ENCODE measurements at places on chromosomes 2 and 18.
A peak's percentile ranks its signal among the peaks of the same experiment; 100 is the strongest.

DNA sequence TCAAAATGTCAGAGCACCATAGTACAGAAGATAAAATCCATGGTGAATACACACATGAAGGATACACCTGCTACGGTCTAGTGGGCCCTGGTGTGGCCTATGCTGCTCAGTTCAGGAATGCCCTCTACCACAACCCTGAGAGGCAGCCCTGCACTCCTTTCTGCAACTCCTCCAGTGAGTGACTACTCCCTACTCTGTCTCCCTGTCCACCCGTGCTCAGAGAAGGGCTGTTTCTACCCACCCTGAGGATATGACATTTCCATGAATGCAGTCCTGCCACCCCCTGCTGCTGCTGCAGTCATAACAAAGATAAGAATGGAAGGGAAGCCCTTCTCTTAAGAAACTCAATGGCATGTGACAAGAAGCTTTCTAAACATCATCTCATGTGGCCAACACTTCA, 137.0 kb downstream of the EN1 start:
- DNase-seq = no peak

DNA sequence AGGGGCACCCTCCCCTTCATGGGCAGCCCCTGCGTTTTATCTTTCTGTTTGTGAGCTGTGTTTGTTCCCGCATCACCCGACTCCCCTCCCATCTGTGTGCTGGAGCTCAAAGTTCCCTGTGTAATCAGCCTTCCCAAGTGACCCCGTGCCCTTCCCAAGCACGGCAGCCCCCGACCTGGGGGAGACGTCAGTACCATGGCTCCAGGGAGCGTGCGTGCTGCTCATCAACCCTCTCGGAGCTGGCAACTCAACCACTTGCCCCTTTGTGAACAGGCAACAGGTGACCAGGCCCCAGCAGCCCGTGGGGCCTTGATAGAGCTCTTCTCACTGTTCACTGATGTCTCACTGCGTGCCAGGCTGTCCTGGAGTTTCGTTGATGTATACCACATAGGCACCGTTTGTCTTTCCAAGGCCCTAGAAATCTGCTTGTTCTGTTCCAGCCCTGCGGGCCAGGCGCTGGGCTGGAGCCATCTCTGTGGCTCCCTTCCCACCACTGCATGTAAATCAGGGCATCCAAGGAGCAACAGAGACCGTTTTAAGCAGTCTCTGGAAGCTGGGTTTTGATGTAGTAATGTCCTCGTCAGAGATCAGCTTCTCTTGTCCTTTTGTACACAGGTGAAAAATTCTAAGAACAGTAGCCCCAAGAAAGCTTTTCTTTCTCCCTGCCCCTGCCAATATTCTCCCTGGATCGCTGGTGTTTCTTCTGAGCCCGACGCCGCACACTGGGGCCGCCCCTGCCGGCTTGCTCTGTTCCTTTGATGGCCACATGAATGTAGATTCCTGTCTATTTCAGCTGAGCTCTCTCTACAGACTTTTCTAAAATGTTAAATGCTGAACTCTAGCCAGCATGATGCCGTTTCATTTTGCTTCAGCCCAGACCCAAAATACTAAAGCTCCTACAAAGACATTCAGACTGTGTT, 107.0 kb upstream of the PTPRM start:
- DNase-seq = no peak

GRCh38 chr2:204207866-204208265, 271.3 kb downstream of the ICOS start:
- no peak for DNase-seq

DNA sequence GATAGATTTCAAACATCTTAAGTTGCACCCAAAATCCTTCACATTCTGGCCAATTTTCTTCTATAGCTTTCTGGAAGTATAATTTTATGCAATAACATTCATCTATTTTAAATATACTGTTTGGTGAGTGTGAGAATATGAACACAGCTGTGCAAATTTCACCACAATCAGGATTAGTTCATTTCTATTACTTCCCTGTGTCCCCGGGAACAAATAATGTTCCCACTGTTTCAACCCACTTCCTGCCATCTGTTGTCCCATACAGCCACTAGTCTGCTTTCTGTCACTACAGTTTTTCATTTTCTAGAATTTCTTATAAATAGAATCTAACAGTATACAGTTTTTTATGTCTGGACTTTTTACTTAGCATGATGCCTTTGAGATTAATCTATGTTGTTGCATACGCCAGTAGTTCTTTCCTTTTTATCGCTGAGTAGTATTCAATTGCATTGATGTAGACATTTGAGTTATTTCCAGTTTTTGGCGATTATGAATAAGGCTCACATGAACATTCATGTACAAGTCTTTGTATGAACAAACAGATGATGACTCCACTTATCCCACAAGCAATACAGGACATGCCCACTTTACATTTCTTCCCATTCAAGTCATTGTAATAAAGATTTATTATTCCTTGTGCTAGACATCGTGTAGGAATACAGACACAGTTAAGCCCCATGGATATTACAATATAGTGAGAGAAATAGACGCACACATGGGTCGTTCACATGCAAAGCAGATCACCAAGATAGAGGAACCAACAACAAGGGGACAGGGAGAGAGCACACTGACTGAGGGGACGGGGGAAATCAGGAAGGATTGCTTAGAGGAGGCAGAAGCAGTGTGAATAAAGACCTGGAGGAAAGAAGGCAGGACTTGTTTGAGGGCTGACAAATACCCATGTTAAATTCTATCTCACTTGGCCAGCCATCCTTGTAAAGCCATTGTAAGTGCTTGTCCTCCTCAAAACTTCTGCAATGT, 72.9 kb upstream of the PAX8 start:
- no peak for DNase-seq

DNA sequence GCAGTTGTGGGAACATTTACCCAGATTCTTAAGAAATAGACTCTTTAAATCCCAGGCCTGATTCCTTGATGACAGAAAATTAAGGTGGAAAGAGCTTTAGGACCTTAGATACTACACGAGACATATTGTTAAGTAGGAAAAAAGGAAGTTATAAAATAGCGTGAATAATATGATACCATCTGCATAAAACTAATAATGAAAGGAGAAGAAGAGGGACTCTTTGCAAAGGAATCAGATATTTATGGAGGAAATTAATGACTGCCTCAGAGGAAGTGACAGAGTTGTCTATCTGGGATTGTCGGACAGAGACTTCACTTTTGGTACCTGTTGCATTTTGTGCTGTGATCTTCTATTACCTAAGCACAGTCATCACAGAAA, 20.8 kb downstream of the APCDD1 start:
- DNase-seq = no peak

DNA sequence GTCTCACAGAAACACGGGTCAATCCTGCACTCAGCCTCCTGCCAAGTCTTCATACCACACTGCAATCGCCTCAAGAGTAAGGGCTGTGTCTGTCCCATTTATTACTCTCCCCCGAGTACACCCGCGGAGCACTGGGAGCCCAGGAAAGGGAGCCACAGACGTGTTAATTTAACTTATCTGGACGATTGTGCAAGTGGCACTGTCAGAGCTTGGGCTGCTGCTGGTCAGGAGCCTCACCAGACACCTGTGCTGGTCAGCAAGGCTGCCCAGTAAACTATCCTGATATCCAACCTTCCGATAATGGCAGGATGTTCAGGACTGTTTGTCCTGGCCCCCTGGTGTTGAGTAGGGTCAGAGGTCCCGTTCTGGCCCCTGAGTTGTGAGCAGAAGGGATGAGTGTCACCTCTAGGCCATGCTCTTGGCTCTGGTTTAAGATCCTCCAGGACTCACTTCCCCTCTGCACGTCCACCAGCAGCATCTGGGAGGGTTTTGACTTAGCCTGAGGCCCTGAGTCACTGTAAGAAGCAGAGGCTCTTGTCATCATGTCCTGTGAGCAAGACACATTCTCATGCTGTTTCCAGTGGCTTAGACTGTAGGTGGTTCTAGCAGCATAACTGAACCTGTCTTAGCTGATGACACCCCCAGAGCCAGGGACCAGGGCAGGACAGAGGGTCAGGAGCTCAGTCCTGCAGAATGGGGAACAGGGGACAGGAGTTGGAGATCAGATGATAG, 82.5 kb upstream of the ARL4C start:
- DNase-seq = no peak

GRCh38 chr18:75409806-75410205, 17.7 kb downstream of the SMIM21 start:
- no peak for DNase-seq

GRCh38 chr2:1744446-1745170, at the start of gene PXDN:
Gene PXDN (minus strand): TSS chr2:1744515. CDS start chr2:1744455, 60 bp downstream.
- DNase-seq = no peak

DNA sequence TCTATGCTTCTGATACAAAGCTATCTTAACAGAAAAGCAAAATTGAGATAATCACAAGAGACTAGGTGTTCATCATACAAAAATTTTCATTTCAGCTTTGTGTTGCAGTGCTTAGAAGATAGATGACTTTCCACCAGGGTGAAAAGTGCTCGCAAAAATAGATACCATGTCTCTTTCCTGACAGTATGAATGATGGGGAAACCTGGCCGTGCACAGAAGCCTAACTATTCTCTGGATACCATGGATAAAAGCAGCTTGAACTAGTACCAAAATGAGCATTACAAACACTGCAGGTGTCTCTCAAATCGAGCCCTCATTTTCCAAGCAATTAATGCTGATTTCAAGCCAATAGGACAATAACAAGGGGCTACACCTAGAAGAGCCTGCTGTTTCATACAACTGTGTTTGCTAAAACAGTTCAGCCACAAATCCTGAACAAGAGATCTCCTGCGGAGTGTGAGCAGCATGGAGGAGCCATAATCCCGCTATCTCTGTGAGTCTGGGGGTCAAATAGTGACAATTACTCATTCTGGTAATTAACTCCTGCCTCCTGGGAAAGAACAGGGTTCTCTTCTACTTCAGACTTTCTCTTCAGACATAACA, 507.6 kb downstream of the PID1 start:
- no peak for DNase-seq

- no peak for DNase-seq
Observed at GRCh38 chr18:40006634-40007033, 1948.4 kb upstream of the PIK3C3 start.

DNA sequence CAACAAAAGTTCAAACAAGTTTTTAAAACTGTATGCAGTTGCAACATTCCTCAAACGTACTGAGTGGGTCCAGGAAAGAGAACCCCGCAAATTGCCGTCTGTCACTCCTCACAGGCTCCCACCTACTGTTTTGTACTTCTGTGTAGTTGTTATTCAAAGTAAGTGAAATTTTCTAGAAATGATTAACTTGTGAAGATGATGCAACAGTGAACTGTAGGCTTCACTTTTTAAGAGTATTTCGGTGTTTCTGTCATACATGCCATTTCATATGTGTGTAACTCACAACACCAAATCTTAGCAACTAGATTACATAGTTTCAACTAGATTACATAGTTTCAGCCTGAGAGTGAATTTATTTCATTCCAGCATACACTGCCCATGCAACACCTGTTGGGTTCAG, 226.0 kb upstream of the TANK start:
- DNase-seq = no peak

DNA sequence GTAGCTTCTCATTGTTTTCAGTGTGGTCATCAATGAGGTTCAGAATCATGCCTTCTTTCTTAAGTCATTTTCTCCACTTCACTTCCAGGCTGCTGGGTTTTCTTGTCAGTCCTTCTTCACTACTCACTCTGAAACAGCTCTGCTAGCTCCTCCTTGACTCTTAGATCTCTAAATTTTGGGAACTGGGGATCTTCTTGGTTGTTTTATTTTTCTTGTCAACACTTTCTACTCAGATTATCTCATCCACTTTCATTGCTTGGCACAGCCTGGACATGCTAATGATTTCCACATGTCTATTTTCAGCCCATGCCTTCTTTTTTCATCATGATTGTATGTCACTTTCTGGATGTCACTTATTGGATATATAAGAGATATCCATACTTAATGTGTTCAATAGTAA, 517.8 kb upstream of the DSEL start:
- no peak for DNase-seq

DNA sequence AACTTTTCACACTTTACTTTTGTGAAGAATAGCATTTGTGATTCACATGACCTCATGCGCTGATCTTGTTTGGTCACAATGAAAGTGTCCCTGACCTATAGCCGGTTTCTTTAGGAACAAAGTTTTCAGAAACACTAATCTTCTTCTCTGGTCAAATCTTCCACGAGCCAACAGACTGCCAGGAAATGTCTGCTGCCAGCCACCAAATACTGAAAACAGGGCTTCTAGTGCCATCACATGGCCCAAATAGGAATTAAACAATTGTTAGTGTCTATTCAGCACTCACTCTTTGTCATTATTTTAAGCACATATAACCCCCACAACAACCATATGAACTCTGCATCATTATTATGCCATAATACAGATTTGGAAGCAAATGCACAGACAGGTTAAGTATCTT, 286.5 kb upstream of the SYT4 start:
- DNase-seq = peak; percentile 67

DNA sequence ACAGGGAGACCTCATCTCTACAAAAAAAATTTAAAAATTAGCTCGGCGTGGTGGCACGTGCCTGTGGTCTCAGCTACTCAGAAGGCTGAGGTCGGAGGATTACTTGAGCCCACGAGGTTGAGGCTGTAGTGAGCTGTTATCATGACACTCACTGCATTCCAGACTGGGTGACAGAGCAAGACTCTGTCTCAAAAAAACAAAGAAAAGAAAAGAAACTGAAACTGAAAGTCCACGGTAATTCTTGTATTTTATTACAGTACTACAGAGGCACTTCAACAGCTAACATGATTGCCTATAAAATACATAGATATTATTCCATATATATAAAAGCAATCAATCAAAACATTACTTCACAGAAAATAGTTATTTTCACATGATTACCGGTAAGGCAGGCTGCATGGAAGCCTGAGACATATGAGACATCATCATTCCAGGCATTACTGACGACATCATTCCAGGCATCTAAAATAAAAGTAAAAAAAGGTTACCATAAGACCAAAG, 23.1 kb downstream of the PRPF40A start:
- peak; percentile 60 for DNase-seq

DNA sequence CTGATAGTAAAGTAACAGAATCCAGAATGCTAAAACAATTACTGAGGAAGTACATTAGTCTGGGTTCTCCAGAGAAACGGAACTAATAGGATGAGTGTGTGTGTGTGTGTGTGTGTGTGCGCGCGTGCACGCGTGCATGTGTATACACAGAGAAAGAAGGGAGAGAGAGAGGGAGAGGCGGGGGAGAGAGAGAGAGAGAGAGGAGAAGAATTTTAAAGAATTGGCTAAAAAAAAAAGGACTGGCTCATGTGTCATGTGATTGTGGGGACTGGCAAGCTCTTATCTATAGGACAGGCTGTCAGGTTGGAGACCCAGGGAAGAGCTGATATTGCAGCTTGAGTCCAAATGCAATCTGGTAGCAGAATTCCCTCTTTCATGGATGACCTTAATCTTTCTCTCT, 976.2 kb upstream of the CDH2 start:
- DNase-seq = peak; percentile 82

GRCh38 chr2:28088970-28089369, 198.4 kb downstream of the BABAM2 start:
- DNase-seq = no peak

GRCh38 chr2:237725661-237726060, 72.9 kb upstream of the RBM44 start:
- DNase-seq = peak; percentile 54

DNA sequence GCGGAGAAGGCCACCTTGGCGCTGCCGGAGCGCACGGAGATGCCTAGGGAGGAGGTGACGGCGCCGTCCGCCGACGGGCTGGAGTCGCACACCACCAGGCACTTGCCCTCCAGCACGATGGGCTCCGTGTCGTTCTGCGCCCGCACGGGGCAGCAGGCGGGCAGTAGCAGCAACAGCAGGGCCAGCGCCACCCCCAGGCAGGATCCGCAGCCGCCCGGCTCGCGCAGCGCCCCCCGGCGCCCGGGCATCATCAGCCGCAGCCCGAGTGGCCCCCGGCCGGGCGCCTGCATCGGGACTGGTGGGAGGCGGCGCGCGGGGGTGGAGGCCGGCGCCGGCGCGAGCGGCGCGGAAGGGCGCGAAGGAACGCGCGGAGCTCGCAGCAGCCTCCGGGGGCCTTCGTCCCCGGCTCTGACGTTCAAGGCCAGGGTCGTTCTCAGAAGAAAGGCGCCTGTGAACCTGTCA, 2.2 kb downstream of the CBLN2 start:
- DNase-seq = no peak

Measured in hematopoietic multipotent progenitor cell treated with erythropoietin and hydrocortisone succinate and interleukin-3 and kit ligand, for 6 days (in vitro differentiated cells).